Activated T-cell treated with anti-CD3 and anti-CD28 coated beads for 48 hours (primary cell): ENCODE measurements at places on chromosomes 4 and X.

DNA sequence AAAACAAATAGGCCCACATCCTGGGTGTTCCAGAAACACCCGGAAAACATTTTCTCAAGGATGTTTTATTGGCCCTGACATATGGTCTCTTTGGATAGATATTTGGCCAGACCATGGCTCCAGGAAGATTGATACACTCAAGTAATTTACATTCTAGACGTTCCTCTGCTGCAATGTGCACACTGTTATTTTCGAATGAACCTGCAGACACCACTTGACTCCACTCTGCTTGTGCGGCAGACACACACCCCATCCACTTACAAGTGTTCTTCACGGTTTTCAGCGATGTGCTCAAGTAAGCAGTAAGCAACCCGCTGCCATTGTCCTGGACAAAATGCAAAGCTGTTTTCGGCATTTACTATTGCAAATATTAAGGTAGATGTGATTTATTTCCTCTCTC is 12.0 kb upstream of the GPM6A start:
- no peak for DNase-seq

DNA sequence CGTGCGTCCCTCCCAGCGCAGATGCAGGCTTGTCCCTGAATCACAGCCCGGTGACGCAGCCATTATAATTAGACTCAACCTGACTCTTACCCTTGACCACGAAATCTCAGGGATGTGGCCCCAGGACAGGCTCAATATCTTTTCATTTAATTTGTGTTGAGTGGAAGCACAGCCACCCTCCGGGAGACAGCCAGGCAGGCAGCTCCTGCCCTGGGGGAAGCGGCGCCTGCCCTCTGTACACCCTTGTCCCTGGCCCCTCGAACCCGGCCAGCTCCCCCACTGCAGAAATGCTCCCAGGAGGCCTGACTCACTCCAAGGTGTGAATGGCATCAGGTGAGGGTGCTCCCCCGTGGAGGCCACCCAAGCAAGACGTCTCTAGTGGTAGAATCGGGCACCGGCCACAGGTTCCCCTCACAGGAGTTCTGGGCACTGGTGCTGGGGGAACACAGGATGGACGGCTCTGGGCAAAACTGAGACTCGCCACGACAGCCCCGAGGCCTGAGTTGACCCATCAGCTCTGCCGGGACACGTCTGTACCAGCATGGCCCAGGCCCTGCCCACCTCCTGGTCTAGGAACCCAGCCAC is 2.7 kb downstream of the CPLX1 start:
- no peak for DNase-seq

- no peak for DNase-seq
These were observed 88.1 kb downstream of the FSTL5 start for GRCh38 chr4:162075726-162076125.

DNA sequence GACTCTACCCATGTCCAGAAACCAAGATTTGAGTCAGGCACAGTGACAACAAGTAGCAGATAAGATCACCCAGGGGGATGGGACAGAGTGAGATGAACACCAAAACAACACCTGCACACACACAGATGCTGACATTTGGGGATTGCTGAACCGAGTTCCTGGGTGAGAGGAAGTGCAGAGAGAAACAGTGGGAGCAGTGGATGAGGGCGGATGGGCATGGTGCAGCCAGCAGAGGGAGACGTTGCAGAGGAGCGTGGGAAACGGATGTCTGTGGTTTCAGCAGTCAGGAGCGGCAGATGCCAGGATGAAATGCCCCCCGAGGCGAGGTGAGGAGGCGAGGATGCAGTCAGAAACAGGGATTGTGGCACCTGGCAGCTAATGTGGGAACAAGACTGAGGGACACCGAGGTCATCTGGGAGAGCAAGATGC is 78.6 kb upstream of the STS start:
- DNase-seq, result no peak

GRCh38 chr4:102153391-102153790 is 191.9 kb downstream of the SLC39A8 start:
- no peak for DNase-seq

DNA sequence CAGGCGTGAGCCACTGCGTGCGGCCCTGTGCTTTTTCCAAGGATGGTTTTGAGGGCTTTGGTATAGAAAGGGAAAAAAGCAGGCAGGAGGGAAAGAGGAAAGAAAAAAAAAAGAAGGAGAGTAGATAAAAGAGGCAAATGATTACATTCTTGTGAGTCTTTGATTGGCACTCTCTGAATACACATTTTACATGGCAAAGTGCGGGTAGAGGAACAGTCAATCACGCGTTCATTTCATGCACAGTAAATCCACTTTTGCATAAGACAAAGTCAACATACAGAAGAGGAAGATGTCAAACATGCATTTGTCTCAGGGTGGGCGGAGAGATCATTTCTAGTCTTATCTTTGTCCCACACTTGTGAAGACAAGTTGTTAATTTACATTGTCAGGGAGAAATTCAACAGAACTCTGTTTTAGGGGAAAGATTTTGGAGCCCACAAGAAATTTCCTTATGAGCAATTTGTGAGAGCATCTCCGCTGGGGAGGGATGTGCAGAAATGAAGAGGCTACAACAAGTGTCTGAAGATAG is 183.2 kb downstream of the DHRSX start:
- DNase-seq, result no peak

- no peak for DNase-seq
These were observed 81.6 kb downstream of the RTL9 start for GRCh38 chrX:110440016-110440805.

- DNase-seq, result peak; percentile 17
These were observed 141.1 kb downstream of the MAML3 start for GRCh38 chr4:140012688-140013486.

- no peak for DNase-seq
These were observed 183.9 kb upstream of the TLL1 start for GRCh38 chr4:165689159-165689558.
